ENCODE measurements at places on chromosomes 3 and 15.

DNA sequence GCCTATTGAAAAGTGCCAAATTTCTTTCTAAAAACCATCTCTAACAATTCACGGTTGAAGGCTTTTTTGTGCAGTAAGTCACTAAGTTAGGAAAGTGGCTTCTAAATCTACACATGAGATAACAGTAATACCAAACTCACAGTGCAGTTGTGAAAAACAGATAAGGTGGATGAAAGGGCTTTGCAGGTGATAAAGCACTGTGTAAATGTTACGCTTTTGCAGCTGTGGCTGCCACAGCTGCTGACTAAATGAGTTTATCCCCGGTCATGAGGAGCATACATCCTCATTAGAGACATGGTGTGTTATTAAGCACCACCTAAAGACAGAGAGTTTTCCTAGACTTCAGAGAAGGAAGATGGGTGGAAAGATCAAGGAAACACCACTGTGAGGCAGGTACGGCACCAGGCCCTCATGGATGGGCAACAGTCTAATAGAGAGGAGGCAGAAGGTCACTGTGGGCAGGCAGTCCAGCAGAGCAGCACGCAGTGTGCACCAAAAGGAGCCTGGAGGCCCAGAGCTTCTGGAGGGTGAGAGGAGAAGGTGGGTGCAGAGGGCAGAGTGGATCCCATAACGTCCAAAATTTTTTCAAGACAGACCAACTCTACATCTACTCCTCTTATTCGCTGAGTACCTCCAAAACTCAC is 68.5 kb downstream of the FMN1 start:
- no peak for DNase-seq

- no peak for DNase-seq
These were observed 222.1 kb upstream of the CHRM5 start for GRCh38 chr15:33746203-33746602.

DNA sequence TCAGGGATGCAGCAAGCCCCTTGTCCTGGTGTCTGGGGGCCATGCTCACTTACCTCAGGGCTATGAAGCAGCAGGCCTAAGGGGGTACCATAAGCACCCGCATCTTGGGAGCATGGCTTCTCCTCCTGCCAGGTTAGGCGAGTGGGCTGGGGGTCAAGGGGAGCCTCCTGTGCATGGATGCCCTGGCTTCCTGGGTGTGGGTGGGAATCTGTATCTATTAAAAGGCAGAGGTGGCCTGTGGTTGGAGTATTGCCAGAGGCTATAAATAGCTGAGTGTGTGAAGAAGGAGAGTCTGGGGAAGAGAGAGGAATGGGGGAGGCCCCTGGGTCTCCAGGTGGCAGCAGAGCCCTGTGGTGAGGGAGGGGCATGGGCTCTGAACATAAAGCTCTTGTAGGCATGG is 19.5 kb downstream of the ACVR2B start:
- no peak for DNase-seq

- no peak for DNase-seq
These were observed 33.1 kb upstream of the GLCE start for GRCh38 chr15:69127306-69127705.

- DNase-seq, result no peak
These were observed 59.9 kb upstream of the CORO2B start for GRCh38 chr15:68518785-68519430.

- peak; percentile 80 for DNase-seq
These were observed at the start of gene C15orf39 for GRCh38 chr15:75201616-75202250. TSS of gene C15orf39 (plus strand) at chr15:75201882. CDS start at chr15:75206049, 4,167 bp downstream.

DNA sequence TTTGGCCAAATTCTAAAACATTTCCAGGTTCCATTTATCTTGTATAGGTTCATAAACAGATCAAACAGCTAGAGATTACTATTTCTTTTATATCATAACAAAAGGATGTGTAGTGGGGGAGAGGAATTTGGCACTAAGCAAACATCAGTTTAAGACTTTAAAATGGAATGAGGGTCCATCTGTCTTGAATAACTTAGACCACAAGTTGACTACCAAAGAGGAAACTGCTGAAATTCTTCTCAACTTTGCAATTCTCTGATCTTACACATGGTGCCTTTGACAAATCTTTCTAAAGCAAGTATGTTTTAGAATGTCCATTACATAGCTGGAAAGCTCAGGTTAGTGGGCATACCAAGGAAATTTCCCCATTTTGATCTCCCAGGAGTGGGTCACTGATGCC is 140.5 kb upstream of the ADAMTS9 start:
- DNase-seq, result no peak

- DNase-seq, result no peak
These were observed 16.6 kb downstream of the EPB42 start for GRCh38 chr15:43204016-43204901.

DNA sequence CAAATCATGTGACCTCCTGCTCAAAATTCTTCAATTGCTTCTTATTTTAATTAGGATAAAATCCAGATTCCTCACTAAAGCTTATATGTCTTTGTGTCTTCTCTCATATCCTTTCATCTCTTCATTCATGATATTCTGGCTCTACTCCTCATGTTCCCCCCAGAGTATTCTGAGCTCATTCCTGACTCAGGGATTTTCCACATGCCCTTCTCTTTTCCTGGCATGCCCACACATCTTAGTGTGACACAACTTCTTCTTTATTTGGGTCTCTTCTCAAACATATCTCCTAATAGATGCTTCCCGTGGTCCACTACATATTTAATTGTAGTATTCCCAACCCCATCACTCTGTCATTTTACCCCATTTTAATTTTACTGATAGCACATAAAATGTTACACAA is 15.2 kb upstream of the MBNL1 start:
- no peak for DNase-seq

- no peak for DNase-seq
These were observed 56.4 kb downstream of the NEDD4 start for GRCh38 chr15:55937040-55937439.

DNA sequence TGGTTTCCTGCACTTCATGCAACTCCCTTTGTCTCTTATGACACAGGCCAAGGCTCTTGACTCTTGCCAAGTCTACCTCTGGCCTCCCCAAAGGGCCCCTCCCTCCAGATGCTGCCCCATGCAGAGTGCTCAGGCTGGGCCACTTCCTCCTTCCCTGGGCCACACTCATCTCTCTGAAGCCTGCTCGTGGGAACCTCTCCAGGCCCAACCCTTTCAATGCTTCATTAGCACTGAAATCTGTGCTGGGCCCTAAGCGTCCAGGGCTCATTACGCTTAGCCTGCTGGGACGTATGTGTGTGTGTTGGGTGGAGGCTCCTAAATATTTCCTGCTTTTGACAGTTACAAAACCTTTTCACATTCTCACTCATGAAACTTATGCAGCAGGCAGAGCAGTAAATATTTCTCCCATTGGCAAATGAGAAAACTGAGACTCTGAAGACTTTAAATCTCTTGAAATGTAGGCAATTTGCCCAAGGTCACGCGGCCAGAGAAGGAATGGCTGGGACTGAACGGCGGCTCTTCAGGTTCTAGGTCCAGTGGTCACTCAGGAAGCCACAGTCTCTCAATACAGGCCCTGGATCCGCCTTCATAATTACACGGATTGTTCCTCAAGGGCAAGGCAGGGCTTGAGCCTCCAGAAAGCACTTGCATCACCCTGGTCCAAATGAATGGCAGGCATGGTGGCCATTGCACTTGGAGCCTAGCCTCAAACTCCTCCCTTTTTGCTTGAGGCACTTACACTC is 241.7 kb upstream of the HES1 start:
- DNase-seq, result no peak

DNA sequence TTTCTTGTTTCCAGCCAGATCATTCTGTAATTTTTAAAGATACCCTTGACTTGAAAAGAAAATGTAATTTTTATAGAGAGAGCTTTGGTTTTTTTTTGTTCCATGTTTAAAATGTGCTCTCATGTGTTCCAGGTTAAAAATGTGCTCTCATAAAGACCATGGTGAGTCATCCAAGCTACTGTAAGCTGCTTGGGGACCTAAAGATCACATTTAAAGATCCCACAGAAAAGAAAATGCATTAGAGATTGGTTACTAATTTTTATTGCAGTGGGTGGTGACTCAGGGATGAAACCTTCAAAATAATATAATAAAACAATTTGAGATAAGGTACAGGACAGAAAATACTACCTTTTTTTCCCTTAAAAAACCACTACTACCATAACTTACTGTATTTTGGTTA is 11.0 kb downstream of the TCF12 start:
- DNase-seq, result no peak

DNA sequence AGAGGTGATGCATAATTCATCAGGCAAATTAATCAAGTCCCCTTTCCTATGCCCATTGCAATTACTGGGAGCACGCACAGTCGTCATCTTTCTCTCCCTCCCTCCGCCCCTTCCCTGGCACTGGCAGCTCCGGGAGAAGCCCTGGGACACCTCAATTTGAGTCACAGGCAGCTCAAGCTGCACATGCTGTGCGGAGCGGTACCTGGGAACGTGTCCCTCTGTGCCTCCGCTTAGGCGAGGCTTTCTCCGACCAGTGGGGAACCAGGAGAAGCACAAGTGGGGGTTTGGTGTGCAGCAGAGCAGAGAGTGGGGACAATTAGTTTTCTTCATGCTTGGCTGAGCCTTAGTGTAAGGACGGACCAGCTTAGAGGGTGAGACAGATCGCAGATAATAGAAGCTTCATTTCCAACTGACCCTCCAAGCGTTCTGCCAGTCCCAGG is 88.3 kb downstream of the SOX14 start:
- DNase-seq, result no peak

- DNase-seq, result no peak
These were observed 299 bp downstream of the TYRO3 start for GRCh38 chr15:41559239-41559782.

DNA sequence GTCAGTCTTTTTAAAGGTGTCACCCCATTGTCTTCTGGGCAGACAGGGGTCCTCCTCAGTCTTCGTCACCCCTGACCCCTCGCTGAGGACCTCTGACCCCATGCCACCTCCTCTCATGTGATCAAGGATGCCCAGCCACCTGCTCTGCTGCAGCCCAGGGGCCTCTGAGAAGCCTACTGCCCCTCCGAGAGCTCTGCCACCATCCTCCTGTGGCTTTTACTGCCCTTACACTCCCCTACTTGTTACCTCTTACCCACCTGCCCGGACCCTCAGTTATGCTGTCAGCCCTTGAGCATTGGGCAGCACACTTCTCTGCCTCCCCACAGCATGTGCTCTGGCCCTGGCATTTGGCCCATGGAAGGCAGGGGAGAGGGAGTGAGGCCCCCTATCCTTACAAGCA is 123.2 kb downstream of the LRRK1 start:
- no peak for DNase-seq

GRCh38 chr15:76953913-76954312 is 22.4 kb downstream of the RCN2 start:
- no peak for DNase-seq

- DNase-seq, result no peak
These were observed 1.1 kb upstream of the SPTBN5 start for GRCh38 chr15:41894791-41895463.

- no peak for DNase-seq
These were observed 36.4 kb upstream of the PTPRG start for GRCh38 chr3:61524933-61525332.

GRCh38 chr3:57007521-57008460 is 52.7 kb upstream of the SPATA12 start:
- no peak for DNase-seq

GRCh38 chr15:51350723-51351122 is 9.3 kb downstream of the GLDN start:
- DNase-seq, result no peak

DNA sequence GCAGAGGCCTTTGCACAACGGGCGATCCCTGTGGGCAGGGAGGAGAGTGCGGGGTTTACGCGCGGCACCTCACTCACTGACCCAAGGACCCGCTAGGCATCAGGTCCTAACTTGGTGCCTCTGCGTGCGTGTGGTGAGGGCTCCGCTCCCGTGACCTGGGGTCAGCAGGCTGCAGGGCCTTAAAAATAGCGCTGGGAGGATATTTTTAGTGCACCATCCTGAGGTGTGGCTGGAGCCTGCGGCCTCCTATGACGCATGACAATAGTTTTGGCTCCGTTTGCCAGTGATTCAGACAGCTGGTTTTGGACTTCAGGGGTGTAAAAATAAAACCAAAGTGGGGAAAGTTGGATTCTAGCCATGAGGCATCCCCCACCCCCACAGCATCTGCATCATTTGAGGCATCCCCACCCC is 139.0 kb downstream of the FAM43A start:
- no peak for DNase-seq

DNA sequence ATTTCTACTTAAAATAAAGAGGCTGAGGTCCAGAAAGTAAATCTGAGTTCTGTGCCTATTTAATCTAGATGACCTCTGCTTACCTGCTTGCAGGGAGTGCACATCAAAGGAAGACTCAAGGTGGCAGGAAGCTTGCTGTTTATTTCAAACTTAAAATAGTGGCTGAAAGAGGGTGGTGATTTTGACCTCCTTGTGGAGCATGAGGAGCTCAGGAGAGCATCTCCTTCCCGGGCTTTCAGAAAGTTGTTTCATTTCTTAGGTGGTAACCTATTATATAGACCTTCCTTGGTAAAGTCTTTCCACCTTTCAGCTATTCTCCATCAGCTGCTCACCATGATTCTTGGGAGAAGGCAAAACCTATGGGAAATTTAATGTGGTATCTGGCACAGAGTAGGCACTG is 494 bp downstream of the GCSAM start:
- no peak for DNase-seq

Data from hippocampal formation (tissue), 2 donors.